ENCODE measurements at places on chromosomes 12 and 14.
A peak's percentile ranks its signal among the peaks of the same experiment; 100 is the strongest.

DNA sequence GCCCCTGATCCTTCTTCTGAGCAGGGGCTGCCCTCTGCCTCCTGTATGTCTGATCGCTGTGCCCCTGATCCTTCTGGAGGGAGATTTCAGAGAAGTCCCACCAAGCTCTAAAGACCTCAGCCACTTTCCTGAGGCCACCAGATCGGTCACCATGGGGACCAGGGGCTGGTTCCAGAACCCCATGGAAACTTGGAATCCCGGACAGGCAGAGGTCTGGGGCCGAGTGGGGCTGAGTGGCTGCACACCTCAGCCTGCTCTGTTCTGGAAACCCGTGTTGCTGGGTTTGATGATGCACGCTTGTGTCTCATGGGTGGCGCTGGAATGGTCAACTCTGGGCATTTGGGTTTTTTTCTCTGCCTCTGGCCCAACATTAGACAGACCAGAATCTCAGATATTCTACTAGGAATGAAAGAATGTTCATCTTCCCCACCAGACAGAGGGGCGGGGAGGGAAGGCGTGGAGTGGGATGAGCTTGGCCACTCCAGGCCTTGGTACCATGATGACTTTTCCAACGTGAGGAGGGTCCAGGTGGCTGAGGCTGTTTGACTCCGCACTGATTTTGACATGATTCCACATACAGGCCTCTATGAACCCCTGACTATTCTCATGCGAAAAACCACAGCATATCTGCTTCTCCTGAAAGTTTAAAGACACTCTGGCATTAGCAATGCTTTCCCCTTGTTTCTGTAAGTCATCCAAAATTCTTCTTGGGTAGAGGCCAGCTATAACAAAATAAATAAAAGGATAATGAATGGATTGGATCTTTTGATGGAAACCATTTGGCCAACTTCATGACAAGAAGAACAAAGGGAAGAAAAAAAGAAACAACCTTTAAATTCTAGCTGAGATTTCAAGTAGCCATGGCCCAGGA lies 114.5 kb downstream of the ADGRD1 start:
- DNase-seq: peak; percentile 89

DNA sequence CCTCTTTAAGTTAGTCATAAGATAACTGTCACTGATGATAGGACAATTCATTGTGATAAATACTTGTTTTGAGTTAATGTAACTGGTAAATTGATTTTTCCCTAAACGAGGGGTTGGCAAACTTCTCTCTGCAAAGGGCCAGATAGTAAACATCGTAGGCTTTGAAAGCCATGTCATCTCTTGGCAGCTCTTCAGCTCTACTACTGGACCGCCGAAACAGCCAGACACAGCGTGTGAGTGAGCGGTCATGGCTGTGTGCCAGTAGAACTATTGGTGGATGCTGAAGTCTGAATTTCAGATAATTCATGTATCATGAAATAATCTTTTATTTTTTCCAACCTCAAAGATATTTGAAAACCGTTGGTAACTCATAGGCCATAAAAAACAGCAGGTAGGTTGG lies 9.9 kb downstream of the PIWIL1 start:
- DNase-seq: no peak

GRCh38 chr14:37443461-37443860 lies 151.6 kb downstream of the FOXA1 start:
- no peak for DNase-seq

DNA sequence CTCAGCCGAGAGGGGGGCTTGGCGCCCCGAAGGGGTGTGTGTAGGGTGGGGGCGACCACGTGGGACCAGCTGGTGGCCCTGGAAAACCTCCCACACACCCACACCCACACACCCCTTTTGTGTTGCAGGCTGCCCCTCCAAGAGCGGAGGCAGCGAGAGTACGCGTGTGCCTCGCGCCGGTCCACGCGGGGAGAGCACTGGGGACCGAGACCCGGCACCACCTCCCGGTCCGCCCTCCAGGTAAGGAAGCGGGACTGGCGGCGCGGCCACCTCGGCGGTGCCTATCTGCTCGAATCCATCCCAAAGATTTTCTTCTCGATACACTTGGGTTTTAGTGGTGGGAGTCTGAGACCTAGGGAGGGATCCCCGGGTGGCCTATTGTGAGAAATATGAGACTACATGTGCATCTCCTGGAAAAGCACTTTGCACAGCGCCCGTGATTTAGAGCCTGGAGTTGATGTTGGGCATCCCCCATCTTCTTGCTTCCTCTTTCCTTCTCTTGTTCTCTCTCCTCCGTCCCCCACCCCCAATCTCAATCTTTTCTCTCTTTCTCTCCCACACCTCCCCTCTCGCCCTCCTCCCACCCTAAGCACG lies 393 bp downstream of the SYT1 start:
- DNase-seq: no peak

- DNase-seq: peak; percentile 26
These were observed 109.8 kb upstream of the EGLN3 start for GRCh38 chr14:34060651-34060999.

DNA sequence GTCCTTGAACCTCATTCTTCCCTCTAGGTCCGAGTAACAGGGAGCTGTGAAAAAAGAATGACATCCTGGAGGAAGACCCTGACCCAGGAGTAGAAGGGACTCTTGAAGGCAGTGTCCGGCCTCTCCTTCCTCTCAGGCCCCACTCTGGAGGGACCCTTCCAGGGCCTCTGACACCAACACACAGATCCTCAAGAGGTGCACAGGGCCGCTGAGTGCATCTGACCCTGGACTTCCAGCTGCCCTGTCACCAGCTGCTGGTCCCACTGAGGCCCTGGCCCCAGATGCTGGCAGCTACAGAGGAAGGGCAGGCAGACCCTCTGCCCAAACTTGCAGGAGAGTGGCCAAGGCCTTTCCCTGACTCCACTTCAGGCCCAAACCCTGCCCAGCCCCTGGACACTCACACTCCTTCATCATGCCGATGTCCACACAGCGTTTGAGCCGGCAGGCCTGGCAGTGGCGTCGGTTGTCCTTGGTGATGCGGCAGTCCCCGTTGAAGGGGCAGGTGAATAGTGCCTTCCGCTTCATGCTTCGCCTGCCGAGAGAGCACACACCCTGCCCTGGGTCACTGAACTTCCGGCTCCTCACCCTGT lies 40.1 kb downstream of the VDR start:
- DNase-seq: no peak

- no peak for DNase-seq
These were observed 106.3 kb downstream of the PTCSC3 start for GRCh38 chr14:36070031-36070719.

GRCh38 chr12:63930971-63931370 lies 86.5 kb downstream of the SRGAP1 start:
- peak; percentile 76 for DNase-seq

- DNase-seq: no peak
These were observed 220.7 kb upstream of the SRRM4 start for GRCh38 chr12:118760623-118761022.

GRCh38 chr14:77053046-77053841 lies 24.7 kb upstream of the IRF2BPL start:
- peak; percentile 45 for DNase-seq

DNA sequence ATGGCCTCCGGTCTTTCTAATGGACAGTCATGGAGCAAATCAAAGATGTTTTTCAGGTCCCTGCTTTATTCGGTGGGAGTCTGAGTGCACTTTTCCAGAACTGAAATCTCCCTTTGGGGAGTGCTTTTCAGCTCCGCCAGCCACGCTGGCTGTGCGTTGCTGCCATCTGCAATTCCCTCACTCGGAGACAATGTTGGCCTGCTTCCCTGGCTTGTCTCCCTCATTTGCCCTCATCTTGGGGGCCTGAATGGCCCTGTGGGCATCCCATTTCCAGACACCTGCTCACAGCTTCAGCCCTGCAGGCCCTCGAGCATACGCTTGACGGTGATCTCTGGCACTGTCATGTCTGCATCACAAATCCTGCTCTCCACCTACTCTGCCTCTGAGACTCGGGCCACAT lies 103.8 kb downstream of the CCDC92 start:
- DNase-seq: no peak

Measured in skin of body (tissue), 3 donors.